Stimulated activated CD8-positive, alpha-beta memory T cell treated with anti-CD3 and anti-CD28 coated beads, Interleukin-4, amount 100 ng/mL, for 48 hours (primary cell): ENCODE measurements at places on chromosomes 6 and 20.

GRCh38 chr6:14399635-14400034 is 282.1 kb downstream of the CD83 start:
- DNase-seq, result no peak

- DNase-seq, result no peak
These were observed 13.8 kb upstream of the RBM38 start for GRCh38 chr20:57377350-57377749.

GRCh38 chr6:94350833-94351232 is 931.5 kb upstream of the EPHA7 start:
- no peak for DNase-seq

- DNase-seq, result no peak
These were observed 833.7 kb downstream of the TFAP2A start for GRCh38 chr6:9581155-9581554.

DNA sequence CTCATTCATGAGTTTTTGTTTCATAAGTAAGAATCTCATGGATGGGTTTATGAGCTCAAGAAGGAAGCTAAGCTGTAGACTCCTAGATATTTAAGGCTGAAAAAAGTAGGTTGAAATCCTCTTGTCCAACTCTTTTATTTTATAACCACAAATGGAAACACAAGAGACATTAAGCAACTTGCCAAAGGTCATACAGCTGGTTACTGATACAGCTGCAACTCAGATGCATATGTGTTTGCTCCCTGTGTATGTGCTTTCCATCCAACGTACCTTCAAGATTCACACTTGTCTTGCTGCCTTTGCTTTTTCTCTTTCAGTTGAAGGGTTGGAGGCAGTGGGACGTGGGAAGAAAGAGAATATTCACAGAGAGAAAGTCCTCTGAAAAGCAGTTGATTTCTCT is 153.5 kb upstream of the STMND1 start:
- DNase-seq, result no peak

- no peak for DNase-seq
These were observed 9.0 kb downstream of the COL21A1 start for GRCh38 chr6:56238352-56238751.

- DNase-seq, result no peak
These were observed 1.4 kb downstream of the NFS1 start for GRCh38 chr20:35697696-35698297.

- DNase-seq, result no peak
These were observed 1.3 kb upstream of the NNAT start for GRCh38 chr20:37519508-37520418.

GRCh38 chr6:150652848-150653613 is 53.3 kb downstream of the PLEKHG1 start:
- no peak for DNase-seq

- no peak for DNase-seq
These were observed 77.2 kb downstream of the KIF13A start for GRCh38 chr6:17910189-17910588.

- DNase-seq, result no peak
These were observed 36.5 kb downstream of the HIVEP1 start for GRCh38 chr6:12048609-12049008.

GRCh38 chr6:69012211-69012610 is 377.1 kb downstream of the ADGRB3 start:
- no peak for DNase-seq

GRCh38 chr20:36066777-36067176 is 87.8 kb upstream of the EPB41L1 start:
- no peak for DNase-seq

GRCh38 chr6:33112148-33112547 is 36.4 kb downstream of the HLA-DPB1 start:
- DNase-seq, result no peak
